ENCODE measurements at places on chromosomes 3 and 15.
A peak's percentile ranks its signal among the peaks of the same experiment; 100 is the strongest.

GRCh38 chr15:67829647-67830504, 4.6 kb downstream of the SKOR1 start:
- H3K4me1 ChIP-seq = peaks cover 12% of the 10 kb centered on the region
- no peaks in the 10 kb centered on the region for H3K36me3 ChIP-seq
- H3K4me3 ChIP-seq = no peak overlapping the region

GRCh38 chr3:107064405-107065060, 312.7 kb upstream of the CCDC54 start:
- no peak overlapping the region for H3K4me3 ChIP-seq
- no peaks in the 10 kb centered on the region for H3K4me1 ChIP-seq
- peak; percentile 86 for DNase-seq
- no peaks in the 10 kb centered on the region for H3K27me3 ChIP-seq
- H3K36me3 ChIP-seq = no peaks in the 10 kb centered on the region
- no peak overlapping the region for H3K27ac ChIP-seq

DNA sequence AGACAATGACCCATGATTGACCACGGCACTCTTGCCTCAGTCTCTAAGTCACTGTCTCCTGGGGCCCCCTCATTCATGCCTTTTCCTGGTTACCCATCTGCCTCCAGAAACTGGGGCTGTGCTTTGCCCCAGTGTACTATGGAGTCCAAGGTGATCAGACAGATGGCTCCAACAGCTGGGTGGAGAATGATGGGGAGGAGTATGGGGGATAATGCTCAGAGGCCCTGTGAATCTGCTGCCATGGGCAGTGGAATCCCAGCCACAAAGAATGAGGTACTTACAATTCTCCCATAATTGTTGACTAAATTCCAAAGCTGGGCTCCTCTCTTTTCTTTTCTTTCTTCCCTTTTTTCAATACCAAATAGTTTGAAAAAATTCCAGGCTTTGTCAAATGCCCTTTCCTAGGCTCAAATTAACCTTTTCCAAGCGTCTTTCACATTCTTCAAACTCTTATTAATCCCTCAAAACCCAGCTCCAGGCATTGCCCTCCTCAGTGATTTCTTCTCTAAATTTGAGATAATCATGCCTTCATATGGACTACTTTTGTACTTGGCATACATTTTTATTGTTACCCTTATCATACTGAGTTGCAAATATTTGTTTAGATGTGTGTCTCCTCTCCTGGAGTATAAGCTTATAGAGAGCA, 148.5 kb upstream of the ICE2 start:
- H3K4me1 ChIP-seq = no peaks in the 10 kb centered on the region
- H3K4me3 ChIP-seq = no peak overlapping the region
- H3K27me3 ChIP-seq = no peaks in the 10 kb centered on the region
- no peaks in the 10 kb centered on the region for H3K36me3 ChIP-seq

DNA sequence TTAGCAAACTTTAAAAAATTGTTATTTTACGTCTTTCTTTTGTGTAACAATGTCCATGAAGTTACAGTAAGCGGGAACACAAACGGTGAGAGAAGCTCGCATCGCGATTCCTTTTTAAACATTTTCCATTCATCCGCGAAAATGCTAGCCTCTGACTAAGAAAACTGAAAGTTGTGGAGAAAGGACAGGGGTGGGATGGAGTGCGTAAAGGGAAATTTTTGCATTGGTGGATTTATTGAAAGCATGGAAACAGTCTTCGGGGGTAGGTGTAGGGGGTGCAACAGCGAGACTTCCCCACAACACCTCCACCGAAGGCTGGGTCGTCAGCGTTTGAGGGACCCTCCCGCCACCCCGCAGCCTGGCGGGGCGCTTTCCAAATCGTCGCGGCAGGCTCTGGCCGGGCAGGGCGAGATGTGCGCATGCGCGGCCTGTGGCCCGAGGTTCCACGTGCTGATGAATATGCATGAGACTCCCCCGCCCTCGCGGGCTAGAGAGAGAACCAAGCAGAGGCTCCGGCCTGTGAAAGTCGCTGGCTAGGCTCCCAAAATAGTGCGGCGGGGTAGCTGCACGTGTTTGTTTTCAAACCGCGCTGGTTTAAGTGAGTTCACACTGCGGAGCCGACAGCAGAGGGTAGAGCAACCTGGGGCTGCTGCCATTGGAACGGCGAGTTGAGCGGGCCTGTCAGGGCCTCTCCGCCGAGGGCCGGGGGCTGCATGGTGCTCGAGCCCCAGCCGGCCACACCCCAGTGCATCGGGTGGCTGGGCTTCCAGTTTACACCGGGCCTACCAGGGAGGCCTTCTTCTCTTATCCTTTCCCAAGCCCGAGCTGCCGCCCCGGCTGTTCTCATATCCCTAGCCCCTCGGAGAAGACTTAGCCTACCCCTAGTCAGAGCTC, 9.9 kb downstream of the ZIC1 start:
- H3K27me3 ChIP-seq = no peaks in the 10 kb centered on the region
- no peaks in the 10 kb centered on the region for H3K36me3 ChIP-seq
- H3K27ac ChIP-seq = no peak overlapping the region
- H3K4me1 ChIP-seq = no peaks in the 10 kb centered on the region

GRCh38 chr3:172750069-172750367, 508 bp upstream of the ECT2 start:
- no peak for DNase-seq
- peaks cover 20% of the 10 kb centered on the region for H3K4me1 ChIP-seq
- H3K27me3 ChIP-seq = no peaks in the 10 kb centered on the region

GRCh38 chr3:184391266-184391665, 11.4 kb downstream of the CHRD start:
- H3K4me3 ChIP-seq = no peak overlapping the region
- H3K27ac ChIP-seq = no peak overlapping the region
- no peaks in the 10 kb centered on the region for H3K4me1 ChIP-seq
- no peak for DNase-seq

- H3K27me3 ChIP-seq = no peaks in the 10 kb centered on the region
- H3K27ac ChIP-seq = no peak overlapping the region
- H3K4me3 ChIP-seq = no peak overlapping the region
- DNase-seq = no peak
- no peaks in the 10 kb centered on the region for H3K36me3 ChIP-seq
These were observed 302.8 kb upstream of the RBMS3 start for GRCh38 chr3:28978092-28978491.

DNA sequence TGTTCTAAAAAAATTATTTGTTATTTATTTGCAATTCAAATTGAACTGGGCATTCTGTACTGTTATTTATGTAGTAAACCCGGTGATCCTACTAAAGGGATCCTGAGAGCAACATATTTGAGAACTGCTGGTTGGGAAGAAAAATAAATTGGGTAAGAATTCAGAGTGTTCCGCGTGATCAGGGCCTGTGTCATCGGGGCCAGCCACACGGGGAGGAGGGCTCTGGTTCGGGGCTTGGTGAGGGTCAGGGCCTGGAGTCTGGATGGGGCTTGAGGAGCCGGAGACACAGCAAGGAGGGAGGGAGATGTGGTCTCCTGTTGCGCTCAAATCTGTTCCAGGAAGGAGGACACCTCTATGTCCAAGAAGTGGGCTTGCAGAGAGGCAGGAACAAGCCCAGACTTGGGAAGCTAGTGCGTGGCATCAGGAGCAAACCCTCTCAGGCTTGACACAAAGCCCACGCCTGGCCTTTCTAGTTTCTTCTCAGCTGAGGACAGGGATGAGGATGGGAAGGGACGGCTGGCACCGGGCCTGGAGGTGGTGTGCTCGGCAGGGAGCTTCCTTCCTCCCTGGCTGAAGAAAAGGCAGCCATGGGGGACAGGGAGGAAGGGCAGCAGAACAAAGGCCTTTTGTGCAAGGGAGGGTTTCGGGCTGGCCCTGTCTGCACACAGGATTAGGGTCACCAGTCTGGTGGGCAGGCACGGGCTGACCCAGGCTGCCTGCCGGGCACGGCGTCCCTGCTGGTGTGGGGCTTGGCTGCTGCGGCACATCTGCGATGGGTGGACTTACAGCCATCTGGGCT, 22.9 kb upstream of the FBLN2 start:
- DNase-seq = no peak
- no peaks in the 10 kb centered on the region for H3K27me3 ChIP-seq
- no peaks in the 10 kb centered on the region for H3K36me3 ChIP-seq
- H3K4me1 ChIP-seq = no peaks in the 10 kb centered on the region
- no peak overlapping the region for H3K4me3 ChIP-seq

GRCh38 chr15:56786966-56787365, 53.7 kb upstream of the ZNF280D start:
- no peak for DNase-seq
- H3K4me1 ChIP-seq = no peaks in the 10 kb centered on the region
- H3K36me3 ChIP-seq = no peaks in the 10 kb centered on the region
- no peak overlapping the region for H3K4me3 ChIP-seq
- no peaks in the 10 kb centered on the region for H3K27me3 ChIP-seq

GRCh38 chr15:63514531-63514943, 10.1 kb downstream of the USP3 start:
- peaks cover 11% of the 10 kb centered on the region for H3K4me1 ChIP-seq
- no peaks in the 10 kb centered on the region for H3K36me3 ChIP-seq
- H3K4me3 ChIP-seq = no peak overlapping the region
- no peak overlapping the region for H3K27ac ChIP-seq
- DNase-seq = no peak

DNA sequence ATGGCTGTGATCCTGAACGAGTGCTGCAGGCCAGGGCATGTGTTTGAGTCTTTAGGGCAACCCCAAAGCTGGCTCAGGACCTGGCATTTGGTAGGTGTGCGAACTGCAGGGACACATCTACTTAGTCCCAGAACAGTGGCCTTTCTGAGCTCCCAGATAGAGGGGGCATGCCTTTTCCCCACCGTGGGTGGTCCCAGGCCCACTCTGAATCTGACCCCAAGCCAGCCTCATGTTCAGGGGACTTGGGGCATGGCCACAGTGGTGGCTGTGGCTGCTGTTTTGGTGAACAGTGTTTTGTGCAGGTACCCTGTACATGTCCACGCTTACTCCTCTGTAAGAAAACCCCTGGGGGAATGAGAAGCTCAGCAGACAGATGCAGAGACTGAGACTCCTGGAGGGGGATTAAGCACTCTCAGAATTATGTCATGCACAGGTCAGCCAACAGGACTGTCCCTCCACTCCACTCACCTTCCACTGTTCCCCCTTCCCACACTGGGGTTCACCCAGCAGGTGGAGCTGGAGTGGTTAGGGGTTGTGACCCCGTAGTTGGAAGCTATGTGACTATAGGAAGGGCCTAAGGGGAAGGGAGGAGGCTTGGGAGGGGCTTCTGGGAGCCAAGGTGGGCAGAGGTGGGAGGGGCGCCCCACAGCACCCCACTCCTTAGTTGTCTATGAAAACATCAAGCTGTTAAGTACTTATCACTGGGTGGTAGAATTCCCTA, 16.4 kb downstream of the ESYT3 start:
- no peak overlapping the region for H3K27ac ChIP-seq
- no peak for DNase-seq
- no peaks in the 10 kb centered on the region for H3K36me3 ChIP-seq
- no peak overlapping the region for H3K4me3 ChIP-seq
- no peaks in the 10 kb centered on the region for H3K27me3 ChIP-seq

DNA sequence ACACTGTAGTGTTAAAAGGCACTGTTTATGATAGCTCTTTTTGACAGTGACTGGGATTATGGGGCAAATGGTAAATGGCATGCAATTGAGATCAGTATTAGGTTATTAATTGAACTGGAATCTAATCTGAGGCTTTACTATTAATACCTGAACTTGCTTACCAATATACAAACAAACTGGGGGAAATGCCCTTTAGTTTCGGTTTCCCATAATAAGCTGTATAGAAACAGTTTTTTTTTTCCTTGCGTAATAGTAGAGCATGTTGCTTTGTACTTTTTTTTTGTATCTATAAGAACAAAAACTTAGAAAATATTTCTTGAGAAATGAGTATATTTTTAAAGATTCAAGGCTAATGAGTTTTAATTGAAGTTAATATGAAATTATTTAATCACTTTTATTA, 95.0 kb downstream of the FNDC3B start:
- H3K4me3 ChIP-seq = no peak overlapping the region
- DNase-seq = no peak
- no peaks in the 10 kb centered on the region for H3K27me3 ChIP-seq
- H3K27ac ChIP-seq = no peak overlapping the region
- H3K4me1 ChIP-seq = no peaks in the 10 kb centered on the region
- H3K36me3 ChIP-seq = no peaks in the 10 kb centered on the region

Measured in Karpas-422 (cell line).